ENCODE measurements at places on chromosomes 3 and 15.

DNA sequence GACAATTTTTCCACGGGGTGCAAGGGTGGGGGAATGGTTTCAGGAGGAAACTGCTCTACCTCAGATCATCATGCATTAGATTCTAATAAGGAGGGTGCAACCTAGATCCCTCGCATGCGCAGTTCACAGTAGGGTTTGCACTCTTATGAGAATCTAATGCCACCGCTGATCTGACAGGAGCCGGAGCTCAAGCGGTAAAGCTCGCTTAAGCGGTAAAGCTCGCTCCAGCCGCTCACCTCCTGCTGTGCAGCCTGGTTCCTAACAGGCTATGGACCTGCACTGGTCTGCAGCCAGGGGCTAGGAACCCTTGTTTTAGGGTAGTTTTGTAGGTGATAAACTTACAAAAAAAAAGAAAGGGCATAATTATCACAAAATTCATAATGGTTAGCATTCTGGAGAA lies 53.9 kb upstream of the RYR3 start:
- no peak for DNase-seq

DNA sequence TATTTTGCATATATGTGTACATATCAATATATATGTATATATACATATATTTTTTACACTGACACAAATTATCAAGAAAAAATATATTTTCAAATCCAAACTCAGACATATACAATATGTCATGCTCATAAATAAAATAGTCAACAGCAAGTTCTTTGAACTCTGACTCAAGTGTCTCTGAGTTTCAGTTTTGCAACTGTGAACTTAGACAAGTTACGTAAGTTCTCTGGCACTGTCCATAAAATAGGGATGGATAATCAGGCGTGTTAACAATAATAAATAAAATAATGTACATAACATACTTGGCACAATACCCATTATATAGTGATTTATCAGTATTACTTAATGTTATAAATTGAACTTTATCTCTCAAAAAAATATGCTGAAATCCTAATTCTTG lies 12.1 kb upstream of the XRN1 start:
- no peak for DNase-seq

DNA sequence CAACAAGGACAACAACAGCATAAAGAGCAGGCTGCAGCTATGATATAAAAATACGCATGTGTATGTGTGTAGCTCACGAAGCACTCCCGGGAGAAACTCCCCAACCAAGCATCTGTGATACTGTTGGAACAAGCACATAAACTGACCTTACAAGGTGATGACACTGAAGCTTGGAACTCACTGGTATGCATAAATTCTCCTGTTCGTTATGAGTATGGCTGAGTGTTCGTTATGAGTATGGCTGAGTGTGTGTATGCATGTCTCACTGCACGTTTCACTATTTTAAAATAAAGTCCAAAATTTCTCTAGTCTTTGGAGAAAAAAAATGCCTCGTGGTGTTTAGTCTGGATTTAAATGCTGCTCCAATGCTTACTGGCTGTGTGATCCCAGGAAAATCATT lies 256.8 kb downstream of the RORA start:
- DNase-seq, result no peak

- no peak for DNase-seq
Measured at GRCh38 chr15:98681061-98681460, 32.7 kb downstream of the IGF1R start.

DNA sequence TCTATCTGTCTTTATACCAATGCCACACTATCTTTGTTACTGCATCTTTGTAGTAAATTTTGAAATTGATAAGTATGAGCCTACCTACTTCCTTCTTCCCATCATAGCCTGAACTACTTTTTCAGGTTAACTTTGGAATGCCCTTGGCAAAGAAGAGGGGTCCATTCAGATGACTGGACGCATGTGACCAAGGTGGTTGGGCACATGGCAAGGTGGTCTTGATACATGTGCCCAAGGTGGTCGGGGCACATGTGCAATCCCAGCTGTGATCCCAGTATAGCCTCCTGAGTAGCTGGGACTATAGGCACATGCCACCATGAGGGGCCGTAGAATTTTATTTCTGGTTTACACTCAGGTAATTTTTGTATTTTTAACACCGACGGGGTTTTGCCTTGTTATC lies 330.2 kb downstream of the GABRB3 start:
- DNase-seq, result no peak

DNA sequence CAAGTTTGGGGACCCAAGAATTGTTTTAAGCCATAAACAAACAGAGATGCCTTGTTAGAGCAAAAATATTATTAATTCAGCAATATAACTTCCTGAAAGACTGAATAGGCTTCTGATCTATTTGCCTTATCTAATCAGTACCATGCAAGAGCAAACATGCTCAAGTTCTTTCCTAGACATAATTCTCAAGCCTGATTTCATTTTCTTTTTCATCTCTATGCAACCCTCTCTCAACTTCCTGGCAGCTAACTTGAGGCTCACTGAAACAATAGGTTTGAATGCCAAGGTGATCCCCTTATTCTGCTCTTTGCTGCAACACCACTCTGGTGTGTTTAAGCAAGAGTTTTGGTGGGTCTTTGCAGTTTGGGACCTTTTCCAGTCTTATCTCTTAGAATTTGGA lies 230.9 kb upstream of the CD96 start:
- DNase-seq, result no peak

- DNase-seq, result no peak
Measured at GRCh38 chr3:112976001-112976400, 1.1 kb upstream of the CD200R1 start.

GRCh38 chr3:41169023-41169422 lies 30.3 kb upstream of the CTNNB1 start:
- DNase-seq, result no peak

DNA sequence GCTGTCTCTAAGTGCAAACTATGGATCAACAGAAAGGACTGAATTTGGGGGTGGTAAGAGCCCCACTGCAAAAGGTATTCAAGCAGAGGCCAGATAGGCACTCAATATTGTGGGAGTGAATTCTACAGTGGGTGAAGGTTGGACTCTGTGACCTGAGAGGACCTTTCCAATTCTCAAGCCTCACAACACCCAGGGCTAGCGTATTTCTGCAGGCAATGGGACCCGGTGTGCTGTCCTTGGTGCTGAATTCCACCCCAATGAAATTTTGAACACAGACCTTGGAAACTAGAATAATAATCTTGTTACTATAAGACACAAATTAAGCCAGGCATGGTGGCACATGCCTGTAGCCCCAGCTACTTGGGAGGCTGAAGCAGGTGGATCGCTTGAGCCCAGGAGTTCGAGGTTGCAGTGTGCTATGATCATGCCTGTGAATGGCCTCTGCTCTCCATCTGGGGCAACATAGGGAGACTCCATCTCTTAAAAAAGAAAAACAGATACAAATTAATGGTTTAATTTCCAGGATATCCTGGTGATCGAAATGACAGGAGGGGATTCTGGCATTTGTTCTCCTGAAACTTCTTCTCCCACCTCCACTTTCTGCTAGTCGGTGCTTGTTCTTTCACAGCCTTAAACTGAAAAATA lies 135.4 kb downstream of the RAB11A start:
- DNase-seq, result no peak

DNA sequence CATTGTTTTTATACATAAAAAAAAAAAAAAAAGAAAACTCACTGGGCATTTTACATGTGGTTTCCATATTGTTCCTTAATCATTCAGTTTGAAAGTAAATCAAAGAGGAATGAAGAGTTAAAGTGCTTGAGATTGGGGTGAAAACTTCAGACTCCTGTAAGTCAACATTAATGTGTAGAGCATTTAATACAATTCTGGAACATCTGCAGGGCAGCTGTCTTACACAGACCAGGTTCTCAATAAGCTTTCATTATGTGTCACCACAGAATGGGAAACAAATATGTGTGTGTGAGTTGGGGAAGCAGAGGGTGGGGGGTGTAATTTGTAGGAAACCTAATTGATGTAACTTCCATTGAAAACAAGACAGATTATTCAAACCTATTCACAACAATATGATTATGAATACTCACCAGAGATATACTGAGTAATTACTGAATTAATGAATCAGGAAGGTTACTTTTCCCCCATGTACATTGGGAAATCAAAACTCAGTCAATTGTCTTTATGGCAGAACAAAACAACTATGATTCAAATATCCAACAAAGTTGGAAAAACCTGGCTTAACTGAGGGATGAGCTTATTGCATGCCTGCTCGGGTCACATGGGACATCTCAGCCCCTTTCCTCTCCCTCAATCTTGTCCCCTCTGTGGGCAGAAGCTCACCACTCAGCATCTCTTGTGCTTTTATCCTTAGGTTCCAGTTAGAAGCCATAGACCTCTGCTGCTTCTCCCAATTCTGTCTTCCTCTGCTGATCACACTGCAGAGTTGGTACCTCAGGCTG lies 281.2 kb upstream of the THBS1 start:
- no peak for DNase-seq

DNA sequence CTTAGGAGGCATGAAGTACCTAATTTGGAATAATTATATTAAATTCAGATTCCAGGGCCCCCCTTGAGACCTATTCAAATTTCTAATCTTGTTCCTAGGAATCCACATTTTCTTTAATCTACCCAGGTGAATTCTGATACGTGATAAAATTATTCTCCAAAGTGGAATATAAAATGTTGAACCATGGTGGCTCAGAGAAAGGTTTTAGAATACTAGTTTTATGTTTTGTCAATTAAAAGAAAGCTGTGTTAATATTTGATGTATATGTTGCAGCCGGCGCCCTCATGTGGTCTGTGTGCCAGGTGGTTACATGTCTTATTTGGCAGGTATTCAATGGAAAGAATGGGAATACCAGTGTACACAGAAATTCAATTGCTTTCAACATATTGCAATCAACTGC lies 321.8 kb downstream of the FEZF2 start:
- DNase-seq, result no peak

DNA sequence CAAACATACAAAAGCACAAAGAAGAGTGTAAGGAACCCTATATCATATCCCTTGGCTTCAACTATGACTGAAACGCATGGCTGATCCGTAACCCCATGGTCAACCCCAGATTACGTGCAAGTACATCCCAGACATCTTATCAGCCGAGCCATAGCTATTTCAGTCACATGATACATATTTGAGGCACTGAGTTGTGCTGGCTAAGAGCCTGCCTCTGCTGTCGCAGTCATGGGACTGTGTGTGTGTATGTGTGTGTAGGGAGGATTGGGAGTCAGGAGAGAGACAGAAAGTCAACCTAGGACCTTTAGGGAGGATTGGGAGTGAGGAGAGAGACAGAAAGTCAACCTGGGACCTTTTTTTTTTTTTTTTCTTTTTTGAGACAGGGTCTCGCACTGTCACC lies 8.4 kb downstream of the ST6GAL1 start:
- no peak for DNase-seq

GRCh38 chr3:47634996-47635395 lies 56.3 kb upstream of the CSPG5 start:
- peak; percentile 82 for DNase-seq

DNA sequence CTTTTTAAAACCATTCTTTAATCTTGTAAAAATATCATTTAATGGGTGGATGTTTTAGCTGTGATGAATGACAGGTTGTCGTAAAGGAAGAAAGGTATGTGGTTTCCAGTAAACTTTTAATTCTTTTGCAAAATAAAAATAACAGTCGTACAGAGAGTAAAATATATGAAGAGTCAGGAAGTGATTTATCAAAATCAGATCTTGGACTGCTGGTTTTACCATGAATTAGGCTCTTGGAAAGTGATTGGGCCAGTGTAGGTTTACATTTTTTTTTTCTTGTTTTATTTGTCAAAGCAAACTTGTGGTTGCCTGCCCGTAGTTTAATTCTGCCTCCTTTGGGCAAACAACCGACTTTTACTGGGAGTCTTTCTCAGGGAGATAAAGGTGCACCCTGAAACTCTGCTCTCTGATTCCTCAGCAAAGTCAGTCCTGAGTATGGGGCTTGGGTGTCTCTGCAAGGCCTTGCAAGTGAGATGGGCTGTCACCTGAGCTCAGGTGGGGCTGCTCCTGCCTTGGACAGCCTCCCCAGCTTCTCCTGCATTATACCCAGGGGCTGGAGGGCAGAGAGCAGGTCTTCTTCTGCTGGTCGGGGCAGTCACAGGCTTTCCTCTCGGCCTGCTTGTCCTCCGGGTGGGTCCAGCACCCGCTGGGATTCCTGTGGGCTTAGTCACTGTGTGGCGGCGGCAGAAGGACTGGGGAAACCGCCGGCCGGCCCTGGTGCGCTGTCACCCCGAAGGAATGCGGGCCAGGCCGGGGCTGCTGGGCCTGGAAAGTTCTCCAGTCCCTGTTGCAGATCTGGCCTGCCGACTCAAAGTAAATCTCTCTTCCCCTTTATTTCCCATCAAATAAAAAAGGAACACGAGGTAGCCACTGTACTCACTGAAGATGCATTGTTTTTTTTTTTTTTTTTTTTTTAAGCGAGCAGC lies 79.0 kb downstream of the IGF1R start:
- no peak for DNase-seq

DNA sequence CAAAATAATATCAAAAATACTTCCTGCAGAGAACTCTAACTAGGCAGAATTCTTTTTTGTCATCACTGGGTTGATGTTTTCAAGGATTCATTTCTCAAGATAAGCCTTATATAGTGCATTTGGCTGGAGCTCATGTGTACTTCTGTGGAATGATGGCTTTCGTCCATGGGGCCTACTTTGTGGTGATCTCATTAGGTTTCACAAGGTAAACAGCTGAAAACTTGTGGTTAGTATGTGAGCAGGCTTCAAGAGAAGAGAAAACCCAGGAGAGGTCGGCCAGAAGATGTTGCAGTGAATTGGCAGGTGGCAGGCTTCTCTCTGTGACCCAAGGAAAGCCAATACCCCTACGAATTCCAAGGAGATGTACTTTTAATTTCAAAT lies 121.4 kb upstream of the PHLDB2 start:
- no peak for DNase-seq

DNA sequence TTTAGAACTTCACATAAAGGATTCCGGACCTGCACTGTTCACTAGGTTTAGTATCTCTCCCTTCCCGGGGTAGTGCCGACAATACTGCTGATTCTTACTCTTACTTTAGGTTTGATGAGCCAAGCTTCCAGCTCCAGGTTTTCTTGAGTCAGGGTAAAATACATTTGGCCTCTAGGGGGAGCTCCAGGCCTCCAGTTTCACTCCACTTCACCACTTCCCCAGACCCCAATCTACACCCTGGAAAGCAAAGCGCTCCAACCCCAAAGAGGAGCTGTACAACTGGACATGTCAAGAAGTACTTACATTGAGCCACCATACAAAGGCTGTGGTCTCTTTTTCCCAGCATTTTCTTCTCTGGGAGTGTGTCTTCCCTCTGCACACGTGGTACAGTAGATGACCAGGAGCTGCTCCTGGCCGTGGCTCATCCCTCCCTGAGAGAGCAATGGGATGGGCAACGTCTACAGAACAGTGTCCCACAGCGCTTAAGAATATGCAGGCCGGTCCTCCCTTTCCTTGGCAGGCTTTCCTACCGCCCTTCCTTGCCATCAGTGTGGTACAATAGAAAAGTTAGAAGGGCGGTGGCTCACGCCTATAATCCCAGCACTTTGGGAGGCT lies 93.9 kb upstream of the CCDC80 start:
- peak; percentile 48 for DNase-seq
